ENCODE measurements at places on chromosomes 5 and 9.

DNA sequence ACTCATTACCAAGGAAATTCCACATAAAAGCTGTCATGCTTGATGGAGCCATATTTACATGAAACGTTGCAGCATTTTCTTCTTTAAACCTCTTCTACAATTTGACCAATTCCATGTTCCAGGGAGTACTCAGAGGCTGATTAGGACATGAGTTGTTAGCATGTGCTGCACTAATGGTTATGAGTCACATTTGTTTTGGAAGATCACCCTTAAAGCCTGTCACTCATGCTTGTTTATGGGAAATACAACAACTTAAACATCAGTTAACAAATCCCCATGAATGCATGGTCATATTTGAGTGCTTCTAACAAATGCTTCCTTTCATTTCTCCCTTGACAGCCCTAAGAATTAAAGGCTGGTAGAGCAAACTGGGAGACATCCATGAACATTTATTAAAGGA, 156.1 kb downstream of the GHR start:
- no peak for DNase-seq

DNA sequence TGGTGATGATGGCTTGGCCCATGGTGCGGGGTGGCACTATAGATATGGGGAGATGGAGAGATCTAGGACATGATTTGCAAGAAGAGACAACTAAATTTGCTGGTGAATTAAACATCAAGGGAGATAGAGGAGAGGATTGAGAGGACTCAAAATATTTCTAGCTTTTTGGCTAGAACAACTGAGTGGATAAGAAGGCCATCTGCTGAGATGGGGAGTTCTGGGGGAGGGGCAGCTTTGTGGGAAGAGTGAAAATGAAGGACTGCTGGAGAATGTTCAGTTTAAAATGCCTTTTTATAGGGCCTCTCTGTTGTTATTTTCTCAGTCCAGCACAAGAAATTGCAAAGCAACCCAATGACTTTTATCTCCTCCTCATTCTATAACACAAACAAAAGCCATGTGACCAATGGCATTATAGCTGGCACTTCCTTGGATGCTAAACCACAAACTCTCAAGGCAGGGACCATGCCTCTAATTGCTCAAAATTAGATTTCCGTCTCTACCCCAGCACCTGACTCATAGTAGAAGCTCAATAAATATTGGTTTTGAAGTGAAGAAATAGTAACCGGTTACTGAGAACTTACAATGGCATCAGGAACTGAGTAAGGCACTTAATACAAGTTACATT, 29.8 kb downstream of the JAKMIP2 start:
- no peak for DNase-seq

DNA sequence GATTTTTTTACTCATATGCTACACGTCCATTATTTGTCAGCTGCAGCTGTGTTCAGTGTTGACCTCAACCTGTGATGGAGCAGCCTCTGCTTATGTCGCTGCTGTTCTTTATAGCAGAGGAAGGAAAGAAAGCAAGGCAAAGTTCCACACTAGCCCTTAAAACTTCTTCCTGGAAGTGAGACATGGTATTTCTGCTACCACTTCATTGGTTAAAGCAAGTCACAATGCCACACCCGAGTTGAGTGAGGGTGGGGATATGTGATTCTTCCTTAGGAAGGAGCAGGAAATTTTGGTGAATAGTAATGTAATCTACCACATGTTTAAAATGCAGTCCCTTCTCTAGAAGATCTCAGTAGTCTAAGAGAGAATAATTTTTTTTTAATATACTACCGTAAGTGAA, 224.8 kb upstream of the DMRT1 start:
- no peak for DNase-seq

GRCh38 chr9:136312436-136312835, 8.5 kb upstream of the CCDC187 start:
- peak; percentile 19 for DNase-seq

- DNase-seq, result peak; percentile 9
These were observed 1.1 kb upstream of the JADE2 start for GRCh38 chr5:134524272-134524825.

DNA sequence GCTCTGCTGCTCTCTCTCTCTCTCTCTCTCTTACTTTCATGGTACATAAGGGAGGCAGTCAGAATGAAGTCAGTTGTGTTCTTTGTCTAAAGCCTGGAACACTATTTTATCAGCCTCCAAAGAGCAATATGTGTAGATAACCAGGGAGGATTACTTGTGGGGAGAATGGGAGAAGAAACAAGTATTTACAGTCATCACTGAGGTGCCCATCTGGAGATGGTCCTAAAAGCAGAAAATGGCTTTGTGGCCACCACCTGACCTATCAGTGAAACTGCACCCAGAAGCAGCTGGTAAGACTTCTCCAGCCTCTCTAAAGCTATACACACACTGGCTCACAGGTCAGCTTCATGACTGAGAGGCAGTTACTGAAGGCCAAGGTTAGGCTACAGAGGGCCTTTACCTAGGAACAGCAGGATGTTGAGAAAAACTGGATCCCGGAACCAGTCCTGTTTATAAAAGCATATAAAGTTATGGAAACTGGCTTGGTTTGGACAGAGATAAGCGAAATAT, 75.1 kb downstream of the MRPS27 start:
- peak; percentile 45 for DNase-seq

- no peak for DNase-seq
These were observed 52.9 kb upstream of the APC start for GRCh38 chr5:112684737-112685136.

- DNase-seq, result no peak
These were observed 69.9 kb downstream of the TRIM32 start for GRCh38 chr9:116757030-116757429.

DNA sequence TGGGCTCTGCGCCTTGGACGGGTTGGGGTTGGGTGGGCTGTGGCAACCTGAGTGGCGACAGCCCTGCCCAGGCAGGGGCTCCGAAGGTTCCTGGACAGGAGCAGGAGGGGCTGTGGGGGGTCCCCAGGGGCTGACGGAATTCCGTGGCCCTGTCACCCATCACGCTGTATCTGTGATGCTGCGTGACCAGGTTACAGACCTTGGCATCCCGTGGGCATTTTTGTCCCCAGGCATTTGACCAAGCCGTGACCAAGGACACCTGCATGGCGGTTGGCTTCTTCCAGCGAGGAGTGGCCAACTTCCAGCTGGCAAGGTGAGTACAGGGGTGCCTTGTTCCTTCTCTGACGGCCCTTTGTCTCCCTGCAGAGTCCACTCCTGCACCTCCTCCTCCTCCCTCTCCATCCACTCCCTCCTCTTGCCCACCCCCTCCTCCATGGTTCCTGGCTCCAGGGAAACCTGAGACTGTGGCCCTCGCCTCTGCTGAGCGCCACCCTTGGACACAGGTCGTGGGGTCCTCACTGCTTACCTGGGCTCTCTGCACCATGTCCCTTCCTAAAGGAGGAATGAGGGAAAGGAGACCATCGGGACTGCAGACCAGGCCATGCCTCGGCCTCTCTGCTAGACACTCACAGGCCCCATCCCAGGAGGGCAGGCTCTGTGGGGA, 3.0 kb downstream of the NOXA1 start:
- DNase-seq, result no peak

All from NCI-H2081 (cell line).